ENCODE measurements at places on chromosomes 1 and 21.

GRCh38 chr1:1050577-1051052 lies 23.5 kb downstream of the RNF223 start:
- DNase-seq: no peak

GRCh38 chr1:248840946-248841345 lies 2.9 kb downstream of the ZNF672 start:
- DNase-seq: no peak

GRCh38 chr1:10686404-10687040 lies 109.9 kb downstream of the CASZ1 start:
- DNase-seq: no peak

DNA sequence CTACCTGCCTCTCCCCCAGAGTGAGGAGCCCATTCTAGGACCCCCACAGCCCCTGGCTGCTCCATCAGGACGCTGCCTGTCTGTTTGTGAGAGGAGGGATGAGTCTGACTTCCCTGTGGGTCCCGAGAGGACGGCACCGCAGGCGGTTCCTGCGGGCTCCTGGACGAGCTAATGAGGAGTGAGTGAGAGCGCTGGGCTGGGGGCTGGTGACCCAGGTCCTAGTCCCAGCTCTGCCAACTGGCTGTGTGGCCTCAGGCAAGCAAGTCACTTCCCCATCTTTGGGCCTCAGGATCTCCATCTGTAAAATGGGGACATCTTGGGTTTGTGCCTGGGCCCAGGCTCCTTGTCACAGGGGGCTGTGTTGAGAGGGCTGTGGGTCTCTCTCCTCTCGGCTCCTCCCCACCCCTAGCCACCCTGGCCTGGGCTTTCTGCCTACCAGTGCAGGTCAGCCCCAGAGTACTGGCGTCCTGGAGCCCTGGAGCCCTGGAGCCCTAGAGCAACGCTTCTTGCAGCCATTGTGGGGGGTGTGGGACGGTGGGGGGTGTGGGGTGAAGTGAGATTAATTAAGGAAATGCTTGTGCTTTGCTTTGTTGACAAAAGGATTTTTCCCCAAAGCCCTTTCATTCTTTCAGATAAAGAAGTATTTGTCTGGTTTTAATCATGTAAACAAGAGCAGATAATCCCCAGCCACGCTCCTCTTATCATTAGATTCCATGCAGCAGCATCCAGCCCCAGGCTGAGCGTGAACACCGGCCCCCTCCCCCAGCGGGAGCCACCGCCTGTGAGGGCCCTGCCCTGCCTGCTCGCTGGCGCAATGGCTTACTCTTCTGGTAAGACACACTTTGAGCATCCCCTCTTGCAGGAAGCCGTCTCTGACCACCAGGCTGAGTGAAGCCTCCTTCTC lies 26.8 kb downstream of the SLC1A7 start:
- DNase-seq: no peak

- no peak for DNase-seq
These were observed 420.9 kb downstream of the PRDM2 start for GRCh38 chr1:14120895-14121294.

- DNase-seq: no peak
These were observed 1.1 kb downstream of the URB1 start for GRCh38 chr21:32391755-32392154.

Measured in EL (cell line).